Naive thymus-derived CD4-positive, alpha-beta T cell (primary cell): ENCODE measurements at places on chromosomes 2 and 18. TPM values are rescaled to one million over a fixed set of nuclear protein-coding genes. Genes with fewer than 3 reads are reported as not detected.

DNA sequence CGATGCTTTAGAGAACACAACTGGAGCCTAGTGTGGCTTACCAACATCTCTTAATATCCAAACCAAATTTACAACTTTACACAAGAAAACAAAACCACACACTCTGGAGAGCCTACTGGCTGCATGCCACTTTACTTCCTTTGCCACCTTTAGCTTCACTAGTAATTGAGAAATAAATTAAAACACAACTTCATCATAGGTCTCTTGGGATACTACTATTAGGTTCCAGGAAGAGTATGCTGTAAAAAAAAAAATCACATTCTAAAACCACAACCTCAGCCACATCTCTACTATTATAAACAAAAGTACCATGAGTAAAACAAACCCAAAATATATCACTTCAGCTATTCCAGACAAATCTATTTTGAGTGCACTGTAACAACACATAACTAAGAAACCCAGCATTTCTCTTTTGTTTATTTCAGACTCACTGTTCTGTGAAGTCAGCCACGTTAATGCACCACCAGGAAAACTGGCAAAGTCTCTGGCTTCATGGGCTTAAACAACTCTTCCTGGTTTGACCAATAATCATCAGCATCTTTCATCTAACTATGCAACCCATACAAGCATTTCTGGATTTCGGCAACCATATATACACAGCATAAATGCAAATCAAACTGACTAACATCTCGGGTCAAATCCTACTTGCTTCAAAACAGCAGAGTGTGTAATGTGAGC lies 59.1 kb downstream of the REV1 start:
- H3K27ac ChIP-seq: no peak overlapping the region
- H3K4me3 ChIP-seq: no peak overlapping the region
- no peak for DNase-seq
- no peaks in the 10 kb centered on the region for H3K4me1 ChIP-seq
- peaks cover 12% of the 10 kb centered on the region for H3K36me3 ChIP-seq
- no peaks in the 10 kb centered on the region for H3K27me3 ChIP-seq

- no peak overlapping the region for H3K4me3 ChIP-seq
- H3K36me3 ChIP-seq: no peaks in the 10 kb centered on the region
- H3K27me3 ChIP-seq: no peaks in the 10 kb centered on the region
- H3K27ac ChIP-seq: no peak overlapping the region
- DNase-seq: no peak
Measured at GRCh38 chr2:128809259-128809636, 490.6 kb upstream of the HS6ST1 start.

- DNase-seq: no peak
- H3K4me1 ChIP-seq: no peaks in the 10 kb centered on the region
- H3K4me3 ChIP-seq: no peak overlapping the region
- H3K27ac ChIP-seq: no peak overlapping the region
- H3K36me3 ChIP-seq: no peaks in the 10 kb centered on the region
- H3K27me3 ChIP-seq: no peaks in the 10 kb centered on the region
Measured at GRCh38 chr2:1634681-1635341, 109.5 kb downstream of the PXDN start.

- H3K4me3 ChIP-seq: no peak overlapping the region
- peaks cover 86% of the 10 kb centered on the region for H3K36me3 ChIP-seq
- no peaks in the 10 kb centered on the region for H3K27me3 ChIP-seq
- H3K4me1 ChIP-seq: no peaks in the 10 kb centered on the region
- DNase-seq: no peak
Measured at GRCh38 chr2:96274355-96275056, 8.5 kb downstream of the CIAO1 start.

MCFD2 gene
- 48.8 and 50.5 TPM in 2 replicates for total RNA-seq

GKN1 gene
- total RNA-seq: not detected in 2 replicates

- H3K27ac ChIP-seq: no peak overlapping the region
- H3K27me3 ChIP-seq: no peaks in the 10 kb centered on the region
- no peaks in the 10 kb centered on the region for H3K36me3 ChIP-seq
- no peak overlapping the region for H3K4me3 ChIP-seq
- H3K4me1 ChIP-seq: no peaks in the 10 kb centered on the region
Measured at GRCh38 chr18:10670856-10671255, 145.0 kb downstream of the NAPG start.

- no peak overlapping the region for H3K27ac ChIP-seq
- H3K27me3 ChIP-seq: no peaks in the 10 kb centered on the region
Measured at GRCh38 chr2:146370826-146371225, 1474.0 kb upstream of the ACVR2A start.

DNA sequence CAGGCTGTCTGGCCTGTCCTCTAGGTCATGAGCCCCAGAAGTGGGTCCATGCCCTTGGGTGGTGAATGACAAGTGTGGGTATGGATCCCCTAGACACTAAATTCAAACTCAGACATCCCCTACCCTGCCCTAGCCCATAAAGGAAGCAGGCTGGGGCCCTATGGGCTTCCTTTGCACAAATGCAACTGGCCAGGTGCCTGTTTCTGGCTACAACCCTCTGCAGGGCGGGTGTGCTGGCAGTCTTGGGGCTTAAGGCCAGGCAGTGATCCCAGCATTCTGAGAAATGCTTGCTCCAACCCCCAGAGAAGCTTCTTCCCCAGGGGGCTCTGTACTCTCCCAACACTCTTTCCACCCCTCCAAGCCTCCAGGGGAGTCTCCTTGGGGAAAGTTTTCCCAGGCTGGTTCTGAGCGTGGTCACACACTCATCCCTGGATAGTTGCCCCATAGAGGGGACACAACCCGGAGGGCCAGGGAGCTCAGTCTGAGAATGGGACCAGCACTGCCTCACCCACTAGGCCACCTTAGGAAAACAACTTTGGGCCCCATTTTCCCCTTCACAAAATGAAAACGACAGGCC lies 16.6 kb upstream of the ASPRV1 start:
- no peaks in the 10 kb centered on the region for H3K4me1 ChIP-seq
- no peaks in the 10 kb centered on the region for H3K36me3 ChIP-seq

GRCh38 chr18:76134628-76135027 lies 360.4 kb downstream of the ZNF516 start:
- H3K27ac ChIP-seq: no peak overlapping the region
- H3K27me3 ChIP-seq: no peaks in the 10 kb centered on the region
- DNase-seq: no peak

SP140 gene
- total RNA-seq: 107 and 120 TPM in 2 replicates

- no peak overlapping the region for H3K4me3 ChIP-seq
- H3K27ac ChIP-seq: no peak overlapping the region
- H3K27me3 ChIP-seq: no peaks in the 10 kb centered on the region
- no peaks in the 10 kb centered on the region for H3K36me3 ChIP-seq
Measured at GRCh38 chr18:39515299-39515698, 1949.7 kb upstream of the CELF4 start.

REEP1 gene
- 0.38 TPM for total RNA-seq

DNA sequence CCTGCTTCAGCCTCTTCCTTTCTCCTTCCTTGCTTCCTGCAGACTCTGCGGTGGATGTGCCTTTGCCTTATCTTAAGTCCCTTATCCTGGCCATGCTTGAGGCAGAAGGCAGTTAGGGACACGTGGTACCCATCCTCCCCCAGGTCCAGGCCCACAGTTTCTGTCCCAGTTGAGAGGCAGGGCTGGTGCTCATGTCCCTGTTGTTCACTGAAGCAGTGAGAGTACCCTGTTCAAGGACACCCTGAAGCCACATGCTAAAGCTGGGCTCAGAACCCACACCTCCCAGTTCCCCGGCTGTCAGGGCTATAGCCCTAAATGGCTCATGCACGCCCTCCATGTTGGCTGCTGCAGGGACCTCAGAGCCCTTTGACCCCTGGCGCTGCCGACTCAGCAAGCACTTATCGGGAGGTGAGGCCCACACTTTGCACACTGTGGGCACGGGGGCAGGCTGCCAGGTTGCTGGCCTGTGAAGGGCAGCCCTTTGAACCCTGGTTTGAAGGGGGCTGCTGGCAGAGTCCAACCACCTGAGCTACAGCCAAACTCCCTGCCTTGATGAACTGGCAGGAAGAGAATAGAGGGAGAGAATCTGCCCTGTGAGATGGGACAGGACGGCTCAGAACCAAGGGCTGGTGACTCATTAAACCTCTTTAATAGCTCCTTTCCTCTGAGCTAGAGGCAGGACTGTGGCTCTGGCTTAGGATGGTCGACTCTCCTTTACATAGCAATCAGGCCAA lies 6.3 kb downstream of the KHK start:
- DNase-seq: no peak
- H3K27ac ChIP-seq: no peak overlapping the region
- H3K27me3 ChIP-seq: no peaks in the 10 kb centered on the region
- no peaks in the 10 kb centered on the region for H3K36me3 ChIP-seq
- H3K4me3 ChIP-seq: no peak overlapping the region
- H3K4me1 ChIP-seq: peaks cover 4% of the 10 kb centered on the region

TMEM214 gene
- total RNA-seq: 67.5 TPM

- H3K27ac ChIP-seq: no peak overlapping the region
- no peaks in the 10 kb centered on the region for H3K27me3 ChIP-seq
- H3K4me1 ChIP-seq: no peaks in the 10 kb centered on the region
Measured at GRCh38 chr2:33522576-33522975, 46.1 kb downstream of the RASGRP3 start.

LYG1 gene
- total RNA-seq: 3.0 TPM

APCDD1 gene
- total RNA-seq: 0.16 TPM

DNA sequence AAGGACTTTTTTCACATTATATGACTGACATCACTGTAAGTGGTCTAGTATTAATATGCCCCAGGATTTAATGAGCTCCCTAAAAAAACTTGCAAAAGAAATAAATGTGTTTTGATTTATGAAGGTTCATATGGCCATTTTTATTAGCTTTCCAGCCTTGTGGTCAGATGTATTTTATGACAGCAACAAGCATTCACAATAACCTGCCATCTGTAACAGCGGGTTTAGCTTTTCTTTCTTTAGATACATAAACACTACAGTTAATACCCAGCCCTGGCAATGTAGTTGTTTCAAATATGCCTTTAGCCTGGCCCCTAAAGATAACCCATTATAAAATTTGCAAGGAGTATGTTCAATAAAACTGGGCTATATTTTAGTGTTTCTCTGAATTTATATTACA lies 1063.8 kb downstream of the SOCS6 start:
- no peak overlapping the region for H3K4me3 ChIP-seq
- H3K36me3 ChIP-seq: no peaks in the 10 kb centered on the region
- H3K27ac ChIP-seq: no peak overlapping the region
- no peaks in the 10 kb centered on the region for H3K4me1 ChIP-seq
- no peaks in the 10 kb centered on the region for H3K27me3 ChIP-seq

DNA sequence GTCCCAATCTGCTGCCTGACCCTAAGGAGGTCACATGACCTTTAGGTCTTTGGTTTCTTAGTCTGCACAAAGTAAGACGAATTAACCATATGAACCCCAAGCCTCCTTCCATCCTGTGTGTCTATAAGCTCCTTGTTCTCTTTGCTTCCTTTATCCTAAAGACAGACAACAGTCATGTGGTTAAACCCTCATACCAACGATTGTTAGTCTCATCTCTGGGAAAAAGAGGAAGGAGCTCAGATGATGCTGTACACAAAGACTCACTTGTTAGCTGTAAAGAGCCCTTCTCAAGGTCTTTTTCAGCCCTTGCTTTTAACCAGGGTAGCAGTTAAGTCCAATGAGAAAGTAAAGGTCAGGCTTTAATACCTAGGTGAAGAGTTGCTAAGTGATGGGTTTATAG lies 443.7 kb downstream of the TNS1 start:
- no peak for DNase-seq
- H3K4me1 ChIP-seq: no peaks in the 10 kb centered on the region
- no peaks in the 10 kb centered on the region for H3K36me3 ChIP-seq
- H3K27me3 ChIP-seq: no peaks in the 10 kb centered on the region
- H3K27ac ChIP-seq: no peak overlapping the region
- H3K4me3 ChIP-seq: no peak overlapping the region

ALPP gene
- not detected for total RNA-seq

- H3K27ac ChIP-seq: no peak overlapping the region
- no peaks in the 10 kb centered on the region for H3K4me1 ChIP-seq
- no peak for DNase-seq
- no peak overlapping the region for H3K4me3 ChIP-seq
- H3K27me3 ChIP-seq: no peaks in the 10 kb centered on the region
Measured at GRCh38 chr18:69599377-69599776, 198.7 kb downstream of the DOK6 start.

GRCh38 chr2:229456091-229456490 lies 185.0 kb upstream of the PID1 start:
- H3K27me3 ChIP-seq: no peaks in the 10 kb centered on the region
- H3K4me1 ChIP-seq: no peaks in the 10 kb centered on the region
- H3K36me3 ChIP-seq: no peaks in the 10 kb centered on the region
- DNase-seq: no peak
- no peak overlapping the region for H3K27ac ChIP-seq

TSGA10 gene
- 31.0 TPM for total RNA-seq

ASPRV1 gene
- total RNA-seq: 2.3 TPM

DNA sequence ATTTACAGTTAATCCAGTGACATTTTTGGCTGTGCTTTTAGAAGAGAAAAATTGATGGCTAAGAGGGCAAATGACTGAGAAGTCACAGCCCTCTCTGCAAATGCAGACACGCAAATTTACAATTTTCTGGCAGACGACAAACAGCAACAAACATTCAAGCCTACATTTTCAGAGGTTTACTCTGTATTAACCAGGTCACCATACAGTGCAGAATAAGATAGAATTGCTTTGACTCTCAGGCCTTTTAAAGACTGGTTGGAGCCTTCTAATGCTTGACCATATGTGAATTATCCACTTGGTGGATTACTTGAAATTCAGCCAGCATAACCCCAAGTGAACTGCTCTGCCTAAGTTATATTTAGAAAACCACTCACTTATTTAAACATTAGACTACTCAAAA lies 280.9 kb upstream of the STON1 start:
- no peak overlapping the region for H3K4me3 ChIP-seq
- H3K27ac ChIP-seq: no peak overlapping the region
- no peaks in the 10 kb centered on the region for H3K27me3 ChIP-seq

DNA sequence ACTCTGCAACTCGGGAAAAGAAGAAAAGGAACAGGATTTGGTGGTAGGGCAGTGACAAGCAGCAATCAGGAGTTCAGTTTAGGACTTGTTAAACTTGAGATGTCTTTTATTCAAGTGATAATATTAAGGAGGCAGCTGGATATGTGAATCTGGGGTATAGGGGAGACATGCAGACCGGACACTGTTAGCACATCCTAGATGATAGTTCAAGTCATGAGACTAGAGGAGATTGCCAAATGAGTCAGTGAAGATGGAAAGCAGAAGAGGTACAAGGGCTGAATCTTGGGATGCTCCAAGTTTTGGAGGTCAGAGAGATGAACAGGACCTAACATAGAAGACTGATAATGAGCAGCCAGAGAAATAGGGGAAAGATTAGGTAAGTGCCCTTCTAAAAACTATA lies 69.5 kb upstream of the PSME4 start:
- DNase-seq: no peak
- H3K27ac ChIP-seq: no peak overlapping the region
- H3K4me1 ChIP-seq: no peaks in the 10 kb centered on the region

DNA sequence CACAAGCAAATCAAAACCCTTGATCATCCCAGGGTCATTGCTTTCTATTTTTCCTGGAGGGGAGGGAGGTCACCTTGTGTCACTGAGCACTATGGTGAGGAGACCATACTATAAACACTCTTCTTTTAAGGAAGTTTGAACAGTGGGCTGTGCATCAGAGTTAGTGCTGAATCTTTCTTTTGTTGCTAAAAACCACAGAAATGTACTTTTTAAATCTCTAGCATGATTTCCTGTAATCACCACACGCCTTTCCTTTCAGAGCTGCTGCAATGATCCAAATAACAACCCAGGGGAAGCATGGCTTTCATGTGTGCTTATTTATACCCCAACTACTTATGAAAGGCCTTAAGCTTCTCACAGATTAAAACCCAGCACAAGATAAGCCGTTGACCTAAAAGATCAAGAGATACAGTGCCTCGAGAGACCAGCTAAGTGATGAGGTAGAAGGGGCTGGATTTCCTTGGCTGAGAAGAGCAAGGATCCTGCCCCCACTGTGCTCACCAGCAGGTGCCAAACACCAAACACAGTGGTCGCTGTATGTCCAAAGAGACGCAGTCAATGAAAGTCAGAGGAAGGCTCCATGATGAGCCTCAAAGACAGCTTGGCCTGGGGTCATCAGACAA lies 34.7 kb downstream of the TRABD2A start:
- no peaks in the 10 kb centered on the region for H3K36me3 ChIP-seq
- no peaks in the 10 kb centered on the region for H3K27me3 ChIP-seq
- peak overlapping the region; percentile 14 for H3K4me3 ChIP-seq
- H3K4me1 ChIP-seq: peaks cover 98% of the 10 kb centered on the region
- DNase-seq: peak; percentile 68
